ENCODE measurements at places on chromosomes 11 and 22.

GRCh38 chr11:124670732-124671131, 2.8 kb downstream of the SIAE start:
- no peak for DNase-seq

GRCh38 chr22:24033731-24034130, 22.6 kb downstream of the CABIN1 start:
- DNase-seq, result no peak

GRCh38 chr11:2095542-2095941, 43.6 kb downstream of the IGF2 start:
- no peak for DNase-seq

DNA sequence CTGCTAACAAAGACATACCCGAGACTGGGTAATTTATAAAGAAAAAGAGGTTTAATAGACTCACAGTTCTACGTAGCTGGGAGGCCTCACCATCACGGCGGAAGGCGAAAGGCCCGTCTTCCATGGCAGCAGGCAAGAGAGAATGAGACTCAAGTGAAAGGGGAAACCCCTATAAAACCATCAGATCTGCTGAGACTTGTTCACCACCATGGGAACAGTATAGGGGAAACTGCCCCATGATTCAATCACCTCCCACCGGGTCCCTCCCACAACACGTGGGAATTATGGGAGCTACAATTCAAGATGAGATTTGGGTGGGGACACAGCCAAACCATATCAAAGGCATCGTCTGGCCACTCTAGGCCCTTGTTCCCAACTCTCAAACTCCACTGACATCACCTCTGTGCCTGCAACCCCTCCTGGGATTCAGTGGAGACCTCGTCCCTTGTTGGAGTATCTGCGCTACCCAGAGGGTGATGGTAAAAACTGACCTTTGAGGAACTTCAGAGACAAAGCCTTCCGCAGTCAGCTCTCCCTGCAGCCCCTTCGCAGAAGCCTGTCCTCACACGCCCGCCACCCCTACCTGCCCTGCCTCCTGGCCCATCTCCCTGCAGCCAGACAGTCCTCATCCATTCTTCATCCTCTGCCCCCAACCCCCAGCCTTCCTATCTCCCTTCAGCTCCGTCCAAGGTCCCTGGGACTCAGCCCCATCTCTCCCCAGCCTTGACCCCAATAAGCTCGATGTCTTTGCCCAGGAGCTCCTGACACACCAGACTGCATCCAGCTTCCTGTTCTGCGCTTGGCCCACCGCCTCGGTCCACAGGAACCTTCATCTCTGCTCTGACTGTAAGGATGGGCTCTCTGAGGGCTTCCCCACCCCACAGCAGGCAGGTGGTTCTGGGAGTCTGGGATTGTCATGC, 15.8 kb downstream of the CCND1 start:
- DNase-seq, result no peak

GRCh38 chr22:36432592-36433317, 45.0 kb upstream of the MYH9 start:
- DNase-seq, result no peak

DNA sequence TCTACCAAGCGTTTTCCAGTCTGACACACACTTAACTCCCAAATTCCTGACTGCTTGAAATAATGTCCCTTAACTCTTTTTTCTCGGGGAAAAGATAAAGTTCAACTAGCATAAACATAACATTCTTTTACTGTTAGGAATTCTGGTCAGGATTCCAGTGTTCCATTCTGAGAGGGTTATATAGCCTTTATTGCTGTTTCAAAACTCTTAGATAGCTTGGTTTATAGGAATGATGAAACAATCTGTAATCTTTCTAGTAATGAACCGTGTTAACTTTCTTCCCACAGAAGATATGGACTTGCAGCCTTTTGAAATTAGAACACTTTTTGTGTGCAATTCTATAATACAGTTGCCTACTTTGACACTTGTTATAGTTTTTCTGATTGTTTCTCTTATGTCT, 8.6 kb downstream of the REXO2 start:
- no peak for DNase-seq

DNA sequence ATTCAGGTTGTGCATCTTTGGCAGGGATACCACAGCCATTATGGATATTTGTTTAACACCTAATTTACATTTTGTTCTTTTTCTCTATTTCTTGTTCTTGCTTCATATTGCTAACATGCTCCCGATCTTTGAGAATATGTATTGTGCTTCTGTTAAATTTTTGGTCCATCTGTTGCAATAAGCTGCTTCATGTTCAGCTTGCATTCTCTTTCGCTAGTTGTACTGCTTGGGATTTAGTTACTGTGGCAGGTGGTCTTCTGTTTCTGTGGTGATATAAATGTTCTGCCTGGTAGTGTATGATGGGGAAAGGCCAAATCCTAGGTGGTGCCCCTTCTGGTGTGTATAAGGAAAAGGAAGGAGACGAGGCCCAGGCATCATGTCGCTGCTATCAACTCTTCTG, 140.2 kb downstream of the SPON1 start:
- DNase-seq, result no peak

DNA sequence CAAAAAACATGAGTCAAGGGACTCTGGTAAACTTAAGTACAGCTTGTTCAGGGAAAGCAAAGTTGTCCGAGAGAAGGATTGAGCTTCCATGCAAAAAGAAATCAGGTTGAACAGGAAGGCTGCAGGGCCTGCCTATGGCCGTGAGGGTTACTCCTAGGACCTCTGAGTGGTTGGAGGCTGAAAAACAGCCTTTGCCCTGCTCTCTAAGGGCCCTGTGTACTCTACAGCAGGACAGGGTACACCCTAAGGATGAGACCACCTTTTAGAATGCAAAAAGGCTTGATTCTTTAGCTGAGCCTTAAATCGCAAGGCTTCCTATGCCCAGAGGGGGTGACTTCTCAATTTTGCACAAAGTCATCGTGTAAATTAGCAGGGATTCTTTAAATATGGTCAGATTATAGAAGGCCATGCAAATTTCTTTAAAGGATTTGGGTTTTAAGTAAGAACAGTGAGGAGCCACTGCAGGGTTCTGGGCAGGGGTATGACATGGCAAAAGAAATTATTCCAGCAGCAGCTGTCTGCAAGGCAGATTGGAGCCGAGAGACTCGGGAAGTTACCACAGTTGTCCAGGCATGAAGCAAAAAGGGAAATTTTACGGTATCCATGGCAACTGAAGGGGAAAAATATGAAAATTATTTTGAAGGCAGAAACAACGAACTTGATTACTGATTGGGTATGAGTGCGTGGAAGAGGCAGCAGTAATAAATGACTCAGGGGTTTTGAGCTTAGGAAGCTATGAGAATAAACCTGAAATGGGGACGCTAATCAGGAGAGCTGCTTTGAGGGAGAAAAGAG, 91.8 kb downstream of the FAM76B start:
- DNase-seq, result no peak

DNA sequence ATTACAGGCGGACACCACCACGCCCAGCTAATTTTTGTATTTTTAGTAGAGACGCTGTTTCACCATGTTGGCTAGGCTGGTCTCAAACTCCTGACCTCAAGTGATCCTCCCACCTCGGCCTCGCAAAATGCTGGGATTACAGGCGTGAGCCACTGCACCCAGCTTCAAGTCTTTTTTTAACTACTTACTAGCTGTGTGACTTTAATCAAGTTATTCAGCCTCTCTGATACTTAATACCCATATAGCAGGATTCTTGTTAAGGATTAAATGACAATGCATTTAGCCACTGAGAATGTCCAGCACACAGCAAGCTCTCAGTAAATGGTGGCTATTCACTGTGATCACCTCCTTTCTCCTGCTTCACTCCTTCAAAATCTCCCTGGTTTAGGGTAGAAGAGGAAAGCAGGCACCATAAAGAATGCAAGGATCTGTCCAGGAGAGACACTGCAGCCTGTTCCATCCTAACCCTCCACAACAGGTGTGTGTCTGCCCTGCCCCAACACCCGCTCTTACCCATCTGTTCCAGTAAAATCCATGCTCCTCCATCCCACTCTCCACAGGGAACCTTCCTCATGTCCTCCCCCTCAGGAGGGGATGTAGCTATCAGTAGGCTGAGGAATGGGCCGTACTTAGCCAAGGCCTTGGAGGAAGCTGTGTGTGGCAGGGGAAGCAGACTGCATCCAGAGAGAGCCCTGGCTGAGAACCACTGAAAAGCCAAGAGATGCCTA, 69.3 kb downstream of the MICAL3 start:
- DNase-seq, result no peak

- no peak for DNase-seq
Measured at GRCh38 chr11:17846852-17847453, 112.4 kb downstream of the KCNC1 start.

DNA sequence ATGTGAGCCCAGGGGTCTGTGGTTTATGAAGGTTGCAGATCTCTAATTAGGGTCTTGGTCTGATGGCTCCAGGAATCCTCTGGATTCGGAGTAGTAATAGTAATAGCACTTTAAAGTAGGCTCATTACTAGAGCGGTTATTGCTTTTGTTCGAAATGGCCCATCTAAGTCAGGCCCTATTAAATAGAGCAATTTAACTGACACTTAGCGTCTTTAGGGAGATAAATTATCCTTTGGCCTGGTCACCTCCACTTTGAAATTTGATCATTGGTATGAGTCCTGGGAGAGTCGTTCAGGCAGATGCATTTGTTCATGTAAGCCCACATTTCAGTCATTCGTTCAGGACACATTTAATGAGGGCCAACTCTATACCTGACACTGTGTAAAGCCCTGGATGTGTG, 54.8 kb downstream of the LDLRAD3 start:
- no peak for DNase-seq

DNA sequence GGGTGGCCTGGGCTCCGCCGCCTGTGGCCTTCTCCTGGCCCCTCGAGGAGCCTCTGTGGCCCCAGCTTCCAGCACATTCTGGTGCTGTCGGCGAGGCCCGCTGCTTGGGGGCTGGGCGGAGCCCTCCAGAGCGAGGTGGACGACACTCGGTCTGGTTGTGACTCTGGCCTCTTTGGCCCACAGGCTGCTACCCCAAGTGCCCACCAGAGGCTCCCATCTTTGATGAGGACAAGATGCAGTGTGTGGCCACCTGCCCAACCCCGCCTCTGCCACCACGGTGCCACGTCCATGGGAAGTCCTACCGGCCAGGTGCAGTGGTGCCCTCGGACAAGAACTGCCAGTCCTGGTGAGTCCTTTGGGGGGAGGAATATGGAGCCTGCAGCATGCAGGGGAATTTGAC, 22.4 kb downstream of the MUC5AC start:
- DNase-seq, result no peak

- peak; percentile 30 for DNase-seq
Measured at GRCh38 chr11:65779919-65780769, 632 bp downstream of the AP5B1 start.

DNA sequence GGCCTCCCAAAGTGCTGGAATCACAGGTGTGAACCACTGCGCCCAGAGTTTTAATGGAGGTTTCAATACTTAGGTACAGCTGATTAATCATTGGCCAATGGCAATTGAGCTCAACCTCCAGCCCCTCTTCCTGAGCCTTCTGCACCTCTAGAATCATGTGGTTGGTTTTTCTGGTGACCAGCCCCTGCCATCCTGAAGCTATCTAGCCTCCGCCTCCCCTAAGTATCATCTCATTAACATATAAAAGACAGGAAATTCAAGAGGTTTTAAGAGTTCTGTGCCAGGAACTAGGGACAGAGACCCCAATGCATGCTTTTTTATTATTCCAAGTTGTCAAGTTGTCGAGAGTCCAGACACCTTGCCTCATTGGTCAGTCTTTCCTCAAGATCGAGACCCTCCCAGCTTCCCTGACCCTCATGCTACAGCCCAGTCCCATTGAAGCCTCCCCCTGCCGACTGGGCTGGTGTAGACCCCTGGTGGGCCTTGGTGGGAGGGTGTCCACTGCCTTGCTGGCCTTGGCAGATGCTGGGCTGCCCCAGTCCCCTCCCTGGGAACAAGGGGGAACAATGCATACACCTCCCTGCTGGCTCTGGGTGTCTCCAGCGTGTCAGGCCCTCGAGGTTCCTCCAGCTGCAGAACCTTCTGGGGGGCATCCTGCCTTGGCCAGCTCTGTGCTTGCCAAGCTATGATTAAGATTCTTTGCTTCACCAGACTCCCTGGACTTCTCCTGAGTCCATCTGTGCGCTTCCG, 148.0 kb downstream of the CTTN start:
- DNase-seq, result no peak

- no peak for DNase-seq
Measured at GRCh38 chr11:78714539-78714938, 139.9 kb upstream of the NARS2 start.

Measured in stimulated activated CD8-positive, alpha-beta memory T cell treated with anti-CD3 and anti-CD28 coated beads, Interleukin-4, amount 100 ng/mL, for 1 hour (primary cell).